NCI-H526 (cell line): ENCODE measurements at places on chromosomes 6 and 20.

DNA sequence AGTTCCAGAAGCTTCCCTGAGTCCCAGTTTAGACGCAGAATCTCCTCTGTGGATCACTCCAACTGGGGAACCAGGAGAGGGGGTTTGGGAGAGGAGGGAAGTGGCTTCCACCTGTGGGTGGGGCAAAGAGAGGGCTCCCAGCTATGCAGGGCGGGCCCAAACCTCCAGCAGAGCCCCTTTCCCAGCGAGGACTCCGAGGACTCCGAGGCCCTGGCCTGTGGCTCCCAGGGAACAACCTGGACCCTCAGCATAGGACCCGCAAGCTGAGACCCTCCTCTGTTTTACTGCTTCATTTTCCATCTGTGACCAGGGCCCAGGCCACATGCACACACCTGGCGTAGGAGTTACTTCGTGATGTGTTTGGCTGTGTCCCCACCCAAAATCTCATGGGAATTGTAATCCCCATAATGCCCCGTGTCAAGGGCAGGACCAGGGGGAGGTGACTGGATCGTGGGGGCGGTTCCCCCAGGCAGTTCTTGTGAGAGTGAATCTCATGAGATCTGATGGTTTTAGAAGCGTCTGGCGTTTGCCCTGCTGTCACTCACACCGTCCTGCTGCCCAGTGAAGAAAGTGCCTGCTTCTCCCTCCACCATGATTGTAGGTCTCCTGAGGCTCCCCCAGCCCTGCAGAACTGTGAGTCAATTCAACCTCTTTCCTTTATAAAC, 27.9 kb downstream of the NTSR1 start:
- DNase-seq, result peak; percentile 28

GRCh38 chr6:145373826-145374225, 361.5 kb downstream of the EPM2A start:
- DNase-seq, result no peak

GRCh38 chr20:44235702-44236101, 11.4 kb upstream of the GDAP1L1 start:
- DNase-seq, result no peak

GRCh38 chr6:111939902-111940301, 66.7 kb upstream of the FYN start:
- no peak for DNase-seq

DNA sequence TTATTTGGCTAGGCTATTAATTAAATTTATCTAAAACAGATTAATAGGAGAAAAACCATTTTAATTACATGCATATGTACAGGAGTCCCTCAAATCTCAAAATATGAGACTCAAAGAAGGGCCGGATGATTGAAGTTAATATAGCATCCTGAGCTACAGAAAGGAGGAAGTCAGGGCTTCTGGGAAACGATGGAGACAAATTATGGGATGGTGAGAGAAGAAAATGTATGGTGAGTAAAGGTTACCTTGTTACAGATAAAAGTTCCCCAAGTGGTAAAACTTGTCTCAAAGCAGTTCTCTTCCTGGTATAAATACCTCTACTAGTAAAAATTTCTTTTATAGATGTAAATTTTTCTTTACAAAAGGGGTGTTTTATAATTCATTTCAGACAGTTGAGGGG, 15.9 kb upstream of the BTN1A1 start:
- DNase-seq, result no peak

DNA sequence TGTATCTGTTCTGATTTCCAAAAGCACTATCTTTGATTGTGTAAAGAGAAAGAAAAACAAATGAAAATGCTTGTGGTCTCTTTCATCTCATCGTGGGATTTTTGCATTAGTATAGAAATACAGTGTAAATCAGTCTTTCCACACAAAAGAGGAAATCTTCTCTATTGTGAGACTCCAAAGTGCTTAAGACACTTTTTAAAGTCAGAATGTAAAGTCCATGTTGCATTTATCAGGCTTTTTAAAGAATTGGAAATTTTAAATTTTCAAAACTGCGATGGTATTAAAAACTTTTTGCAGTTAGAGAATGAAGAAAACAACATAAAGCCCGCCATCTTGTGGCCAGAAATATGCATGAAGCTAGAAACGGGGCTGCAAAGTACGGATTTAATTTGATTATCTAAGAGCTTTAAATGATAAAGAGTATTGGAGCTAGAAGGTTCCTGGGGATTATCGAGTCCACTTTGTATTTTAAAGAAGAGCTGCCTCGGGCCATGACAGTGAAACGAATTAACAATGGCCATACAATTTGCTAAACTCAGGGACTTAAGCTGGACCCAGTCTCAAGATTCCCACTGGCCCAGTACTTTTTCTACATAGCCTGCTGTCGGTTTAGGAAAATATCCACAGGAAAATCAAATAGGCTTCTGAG, 339.6 kb downstream of the ARHGAP18 start:
- DNase-seq, result peak; percentile 17

- DNase-seq, result no peak
These were observed 5.3 kb downstream of the ZNF512B start for GRCh38 chr20:63964412-63964811.

- DNase-seq, result no peak
These were observed 91.9 kb downstream of the MYLK4 start for GRCh38 chr6:2658788-2659187.

DNA sequence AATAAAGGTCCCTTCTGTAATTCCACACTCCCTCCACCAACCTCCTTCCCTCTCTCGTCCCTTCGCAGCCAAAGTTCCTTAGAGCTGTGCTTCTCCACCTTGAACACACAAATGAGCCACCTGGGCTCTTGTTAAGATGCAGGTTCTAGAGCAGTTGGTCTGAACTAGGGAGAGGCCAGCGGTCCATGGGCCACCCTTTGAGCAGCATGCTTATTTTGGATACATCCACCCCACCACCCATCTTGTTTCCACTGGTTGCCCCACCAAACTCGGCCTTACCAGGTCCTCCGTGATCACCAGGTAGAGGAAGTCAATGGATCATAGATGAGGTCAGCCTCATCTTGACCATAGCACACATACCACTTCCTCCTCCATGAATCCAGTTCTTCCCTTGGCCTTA, 7.3 kb upstream of the BPIFA2 start:
- no peak for DNase-seq

DNA sequence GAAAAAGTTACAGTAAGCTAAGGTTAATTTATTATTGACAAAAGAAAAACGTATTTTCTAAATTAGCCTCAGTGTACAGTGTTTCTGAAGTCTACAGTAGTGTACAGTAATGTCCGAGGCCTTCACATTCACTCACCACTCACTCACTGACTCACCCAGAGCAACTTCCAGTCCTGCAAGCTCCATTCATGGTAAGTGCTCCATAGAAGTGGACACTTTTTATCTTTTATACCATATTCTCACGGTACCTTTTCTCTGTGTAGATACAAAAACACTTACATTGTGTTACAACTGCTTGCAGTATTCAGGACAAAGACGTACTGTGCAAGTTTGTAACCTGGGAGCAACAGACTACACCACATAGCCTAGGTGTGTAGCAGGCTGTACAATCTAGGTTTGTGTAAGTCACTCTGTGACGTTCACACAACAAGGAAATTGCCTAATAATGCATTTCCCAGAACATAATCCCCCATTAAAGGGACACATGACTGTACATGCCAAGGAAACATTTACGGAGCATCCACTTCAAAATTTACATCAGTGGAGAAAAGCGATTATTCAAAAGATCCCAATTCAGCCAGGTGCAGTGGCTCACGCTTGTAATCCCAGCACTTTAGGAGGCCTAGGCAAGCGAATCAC, 133.4 kb downstream of the BANF2 start:
- no peak for DNase-seq

DNA sequence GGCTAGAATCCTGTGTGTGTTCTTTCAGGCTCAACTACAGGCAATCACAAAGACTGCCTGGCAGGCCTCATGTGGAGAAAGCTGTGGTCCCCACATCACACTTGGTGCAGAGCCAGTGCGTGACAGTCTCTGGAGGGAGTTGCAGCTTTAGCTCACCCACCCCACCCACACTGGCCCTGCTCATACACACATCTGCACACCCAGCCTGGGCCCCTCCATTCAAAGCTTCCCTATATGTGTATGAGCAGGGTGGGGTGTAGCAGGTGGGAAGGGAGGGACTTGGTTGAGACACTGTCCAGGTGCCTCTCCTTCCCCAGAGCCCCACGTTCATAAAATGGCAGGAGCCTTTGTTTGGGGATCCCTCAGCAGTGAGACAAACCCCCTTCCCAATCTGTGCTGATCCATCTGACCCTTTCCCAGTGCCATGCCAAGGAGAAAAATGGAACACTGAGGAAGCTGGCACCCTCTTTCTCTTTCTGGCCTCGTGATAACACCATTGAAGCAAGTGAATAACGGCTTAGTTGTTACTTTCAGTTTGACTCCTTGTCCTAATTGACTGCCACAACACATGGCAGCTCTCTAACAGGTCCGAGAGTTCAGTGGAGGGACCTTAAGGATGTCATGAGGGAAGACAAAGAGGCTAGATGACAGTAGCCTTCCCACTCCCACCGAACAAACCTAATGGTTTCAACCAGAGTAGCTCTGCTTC, 53.8 kb upstream of the NRSN1 start:
- DNase-seq, result no peak

- DNase-seq, result peak; percentile 83
These were observed 29.0 kb downstream of the MOCS3 start for GRCh38 chr20:50987493-50988210.

DNA sequence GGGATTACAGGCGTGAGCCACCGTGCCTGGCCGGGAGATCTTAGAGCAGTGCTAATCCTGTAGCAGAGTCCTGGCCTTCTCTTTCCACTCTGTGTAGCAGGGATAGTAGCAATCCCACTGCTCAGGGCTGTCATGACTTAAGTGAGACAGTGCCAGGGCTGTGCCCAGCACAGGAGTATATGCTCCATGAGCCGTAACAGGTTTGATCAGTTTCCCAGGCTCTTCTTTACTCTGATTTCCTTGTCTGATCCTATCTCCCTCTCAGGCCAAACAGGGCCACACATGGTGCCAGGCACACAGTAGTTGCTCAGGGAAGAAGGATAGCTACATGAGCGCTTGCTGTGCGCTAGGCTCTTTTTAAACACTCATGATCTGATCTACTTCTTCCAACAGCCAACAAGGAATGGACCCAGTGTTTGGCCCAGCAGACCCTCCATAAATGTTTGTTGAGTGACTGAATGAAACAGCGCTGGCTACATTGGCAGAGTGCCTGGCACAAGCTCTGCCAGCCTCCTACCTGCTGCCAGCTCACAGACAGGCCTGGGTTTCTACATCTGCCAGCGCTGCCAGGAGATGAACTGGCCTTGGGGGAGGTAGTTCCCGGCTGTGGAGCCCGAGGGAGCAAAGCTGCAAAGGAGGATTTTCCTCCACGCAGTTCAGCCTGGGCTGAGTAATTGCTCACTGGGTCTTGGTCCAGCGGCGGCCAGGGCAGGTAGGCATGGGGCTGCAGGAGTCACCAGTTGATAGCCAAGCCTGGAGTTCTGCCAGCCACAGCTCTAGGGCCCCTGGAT, 36.9 kb downstream of the SNAI1 start:
- DNase-seq, result no peak

GRCh38 chr20:47642624-47643023, 140.9 kb downstream of the NCOA3 start:
- peak; percentile 14 for DNase-seq

- no peak for DNase-seq
These were observed 156.2 kb upstream of the BTBD3 start for GRCh38 chr20:11761497-11761896.

DNA sequence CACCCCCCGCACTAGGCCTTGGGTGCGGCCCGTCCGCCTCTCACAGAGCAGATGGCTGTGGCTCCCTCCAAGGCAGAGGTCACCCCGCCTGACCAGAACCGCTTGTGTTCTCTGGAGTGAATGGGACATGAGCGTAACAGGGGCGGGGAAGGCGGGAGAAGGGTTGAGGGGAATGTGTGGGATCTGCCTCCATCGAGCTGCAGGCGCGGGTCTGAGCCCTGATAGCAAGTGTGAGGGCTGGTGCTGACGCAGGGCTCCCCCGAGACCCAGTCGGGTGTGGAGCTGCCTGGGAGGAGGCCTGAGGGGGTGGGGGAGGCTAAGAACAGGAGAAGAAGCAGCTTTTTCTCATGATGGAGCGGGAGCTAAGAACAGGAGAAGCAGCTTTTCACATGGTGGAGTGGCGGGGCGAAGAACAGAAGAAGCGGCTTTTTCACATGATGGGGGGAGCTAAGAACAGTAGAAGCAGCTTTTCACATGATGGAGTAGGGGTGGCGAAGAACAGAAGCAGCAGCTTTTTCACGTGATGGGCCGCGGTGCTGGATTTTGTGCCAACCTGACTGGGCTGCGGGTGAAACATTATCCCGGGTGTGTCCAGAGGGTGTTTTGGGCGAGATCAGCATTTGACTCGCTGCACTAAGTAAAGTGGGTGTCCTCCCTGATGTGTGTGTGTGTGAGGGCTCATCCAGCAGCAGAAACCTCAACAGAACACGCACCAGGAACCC, 169.3 kb downstream of the TTLL2 start:
- no peak for DNase-seq

- DNase-seq, result no peak
These were observed 20.2 kb downstream of the RAMACL start for GRCh38 chr6:166566026-166567011.

DNA sequence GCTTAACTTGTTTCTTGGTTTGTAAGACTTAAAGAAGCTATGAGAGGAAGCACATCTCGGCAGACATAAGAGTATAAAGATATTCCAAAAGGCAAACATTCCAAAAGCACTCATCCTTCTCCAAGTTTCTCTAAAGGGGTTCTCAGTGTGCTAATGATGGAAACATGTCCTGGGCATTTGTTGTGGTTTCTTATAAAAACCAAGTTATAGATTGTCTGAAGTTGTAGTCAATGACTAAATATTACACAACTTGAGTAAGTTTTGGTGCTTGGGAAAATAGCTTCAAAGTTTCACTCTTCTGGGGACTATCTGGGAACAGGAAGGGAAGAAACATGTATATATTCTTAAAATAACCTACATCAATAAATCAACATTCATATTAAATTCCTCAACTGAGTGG, 128.3 kb upstream of the TBX18 start:
- no peak for DNase-seq

DNA sequence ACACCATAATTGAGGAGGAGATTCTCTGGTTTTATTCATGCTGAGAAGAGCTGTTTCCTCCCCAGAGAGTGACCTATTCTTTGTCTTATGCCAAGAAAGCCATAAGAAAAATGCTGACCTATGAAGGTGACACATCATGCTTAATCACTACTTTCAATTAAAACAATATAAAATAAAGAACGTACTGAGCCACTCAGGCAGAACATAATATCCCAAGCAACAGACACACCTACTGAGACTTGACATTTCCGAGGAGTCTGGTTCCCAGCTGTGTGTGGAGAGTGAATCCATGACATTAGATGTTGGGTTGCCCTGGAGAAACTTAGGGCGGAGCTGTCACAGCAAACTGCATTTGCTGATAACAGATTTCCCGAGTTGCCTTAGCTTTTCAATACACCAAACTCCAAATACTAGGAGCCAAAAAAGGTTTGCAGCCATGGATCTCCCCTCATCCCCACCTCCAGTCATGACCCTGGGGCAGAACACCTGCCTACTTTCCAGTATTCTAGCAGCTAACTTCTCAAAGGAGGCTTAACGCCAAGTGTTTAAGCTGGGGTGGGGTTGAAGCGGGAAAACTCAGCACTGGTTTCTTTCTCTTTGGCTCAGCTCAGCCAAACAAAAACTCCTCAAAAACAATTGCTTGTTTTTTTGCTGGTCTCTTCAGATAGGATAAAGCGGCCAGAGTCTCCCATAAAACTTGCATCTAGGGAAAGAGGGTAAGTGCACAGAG, 92.2 kb downstream of the BACH2 start:
- no peak for DNase-seq

GRCh38 chr6:56730663-56731529, 88.2 kb upstream of the DST start:
- no peak for DNase-seq

- no peak for DNase-seq
These were observed 144.3 kb downstream of the OR2B2 start for GRCh38 chr6:27767851-27768250.

GRCh38 chr6:12483712-12484111, 193.6 kb downstream of the EDN1 start:
- DNase-seq, result no peak
